OCI-M1 (cell line): ENCODE measurements at places on chromosomes 13 and 19.

DNA sequence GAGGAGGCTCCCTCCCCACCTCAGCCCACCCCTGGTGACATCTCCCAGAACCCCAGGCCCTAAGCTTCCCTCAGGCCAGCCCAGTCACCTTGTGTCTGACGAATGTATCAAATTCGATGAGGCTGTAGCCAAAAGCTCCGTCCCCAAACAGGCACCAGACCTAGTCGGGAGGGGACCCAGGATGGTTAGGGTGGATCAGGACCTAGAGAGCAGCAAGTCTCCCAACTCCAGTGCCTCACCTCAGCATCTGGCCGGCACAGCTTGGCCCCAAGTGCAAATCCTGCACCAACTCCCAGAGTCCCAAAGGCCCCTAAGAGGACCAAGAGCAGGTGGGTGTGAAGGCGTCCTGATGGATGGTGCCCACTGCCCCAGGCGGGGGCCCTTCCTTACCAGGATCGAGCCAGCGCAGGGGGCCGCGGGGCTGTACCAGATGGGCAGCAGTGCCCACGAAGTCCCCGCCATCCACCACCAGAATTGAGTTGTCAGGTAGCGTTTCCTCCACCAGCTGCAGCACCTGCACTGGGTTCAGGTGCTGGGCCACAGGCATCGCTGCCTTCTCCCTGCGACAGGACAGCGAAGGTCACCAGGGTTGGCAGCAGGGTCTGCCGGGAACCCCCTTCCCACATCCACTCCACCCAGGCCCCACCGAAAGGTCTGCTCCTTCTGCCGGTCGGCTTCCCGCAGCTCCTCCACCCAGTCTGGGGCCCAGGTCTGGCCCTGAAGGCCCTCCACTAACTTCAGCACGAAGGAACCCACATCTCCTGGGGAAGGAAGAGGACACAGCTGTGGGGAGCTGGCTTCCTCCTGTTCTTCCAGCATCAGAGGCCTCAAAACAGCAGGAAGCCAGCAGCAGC is 8.8 kb downstream of the SYDE1 start:
- DNase-seq = no peak

DNA sequence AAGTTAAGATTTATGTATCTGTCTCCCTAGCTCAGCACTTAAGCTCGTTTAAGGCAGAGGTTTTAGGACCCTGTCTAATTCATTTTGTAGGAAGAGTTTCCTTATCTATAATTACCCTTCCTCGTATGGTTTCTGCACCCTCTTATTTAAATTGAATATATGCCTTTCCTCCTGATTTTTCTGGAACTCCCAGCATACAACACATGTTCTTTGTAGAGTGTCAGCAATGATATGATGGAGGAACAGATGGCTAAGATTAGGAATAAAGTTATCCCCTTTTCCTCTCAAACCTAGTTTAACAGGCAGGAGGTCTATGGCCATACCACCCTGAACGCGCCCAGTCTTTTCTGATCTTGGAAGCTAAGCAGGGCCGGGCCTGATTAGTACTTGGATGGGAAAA is 359.5 kb downstream of the PCDH17 start:
- no peak for DNase-seq

DNA sequence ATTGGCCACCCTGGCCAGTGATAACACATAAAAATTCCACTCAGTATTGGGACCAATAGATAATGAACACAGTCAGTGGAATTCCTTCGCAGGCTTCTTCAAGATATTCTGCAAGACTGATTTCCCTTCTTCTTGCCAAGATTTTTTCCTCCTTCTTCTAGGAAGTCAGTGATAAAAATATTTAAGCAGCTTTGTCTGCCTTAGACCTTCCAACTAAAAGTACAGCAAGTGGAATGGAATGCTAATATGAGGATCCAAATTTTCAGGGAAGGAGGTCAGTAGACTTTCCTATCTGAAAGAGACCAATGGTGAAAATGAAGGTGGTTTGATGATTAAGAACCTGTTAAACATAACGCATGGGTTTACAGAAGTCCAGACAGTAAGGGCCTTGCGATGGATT is 9.6 kb downstream of the STARD13 start:
- no peak for DNase-seq

DNA sequence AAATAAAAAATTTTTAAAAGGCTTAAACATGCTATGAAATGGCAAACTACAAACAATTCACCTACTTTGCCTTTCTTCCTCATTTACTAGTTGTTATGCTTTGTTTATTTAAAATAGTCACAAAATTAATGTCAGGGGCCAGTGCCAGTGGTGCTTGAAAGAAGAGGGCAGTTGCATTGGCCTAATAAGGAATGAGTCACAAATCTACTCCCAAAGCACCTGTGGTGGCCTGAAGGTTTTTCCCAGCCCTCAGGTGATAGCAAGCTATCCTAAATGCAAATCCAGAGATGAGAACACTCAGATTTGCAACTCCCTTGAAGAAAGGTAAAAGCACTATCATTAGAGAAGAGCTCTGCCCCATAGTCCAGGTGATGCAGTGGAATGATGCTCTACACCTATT is 103.6 kb downstream of the MBNL2 start:
- DNase-seq = no peak

- DNase-seq = no peak
Measured at GRCh38 chr19:33552191-33552927, 30.8 kb upstream of the PEPD start.

GRCh38 chr19:4144666-4145249 is 8.7 kb upstream of the CREB3L3 start:
- DNase-seq = peak; percentile 70

- DNase-seq = no peak
Measured at GRCh38 chr19:33194532-33194885, 379 bp downstream of the LRP3 start.

GRCh38 chr19:38683393-38684077 is 36.1 kb downstream of the ACTN4 start:
- DNase-seq = peak; percentile 93

GRCh38 chr19:47492137-47492533 is 8.1 kb upstream of the KPTN start:
- DNase-seq = no peak

DNA sequence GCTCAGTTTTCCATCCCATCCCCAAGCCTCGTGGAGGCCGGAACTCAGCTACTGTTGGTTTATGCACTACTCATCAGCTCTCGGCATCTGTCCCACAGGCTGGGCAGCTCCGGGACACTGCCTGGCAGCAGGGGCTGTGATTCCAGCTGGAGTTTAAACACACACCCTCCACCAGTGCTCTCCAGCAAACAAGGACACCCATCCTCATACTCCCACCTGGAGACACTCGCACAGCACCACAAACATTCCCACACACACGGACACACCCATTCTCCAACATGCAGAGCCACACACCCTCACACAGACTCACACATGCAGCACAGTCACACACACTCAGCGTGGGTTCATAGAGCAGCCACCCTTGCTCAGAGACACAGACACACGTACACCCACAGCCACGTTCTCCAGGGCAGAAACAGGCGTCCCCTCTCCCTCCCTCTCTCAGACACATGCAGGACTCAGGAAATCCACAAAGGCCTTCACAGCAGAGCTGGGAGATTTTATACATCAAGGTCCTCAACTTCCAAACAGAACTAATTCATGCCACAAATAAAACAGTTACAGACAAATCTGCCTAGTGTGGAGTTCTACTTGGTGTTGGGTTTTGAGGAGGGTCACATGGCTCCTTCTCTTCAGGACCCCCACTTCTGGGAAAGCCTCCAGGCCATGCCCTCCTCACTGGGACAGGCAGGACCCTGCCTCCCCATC is 785.4 kb downstream of the UQCRFS1 start:
- no peak for DNase-seq

DNA sequence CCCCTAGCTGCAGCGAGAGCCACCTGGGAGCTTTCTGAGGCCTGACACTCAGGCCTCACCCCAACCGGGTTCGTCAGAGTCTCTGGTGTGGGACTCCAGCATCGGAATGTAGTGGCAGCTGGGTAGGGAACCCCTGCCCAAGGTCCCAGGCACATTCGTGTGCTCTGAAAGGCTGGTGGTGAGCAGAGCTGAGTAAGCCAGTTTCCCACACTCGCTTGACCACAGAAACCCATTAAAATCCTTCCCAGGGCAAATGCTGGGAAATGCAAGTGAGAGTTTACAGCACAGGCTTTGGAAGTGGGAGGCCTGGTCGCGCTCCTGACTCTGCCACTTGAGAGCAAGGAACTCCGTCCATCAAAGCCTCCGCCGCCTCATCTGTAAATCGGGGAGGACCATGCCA is 4.2 kb downstream of the TRAPPC6A start:
- DNase-seq = no peak

GRCh38 chr13:80312967-80313366 is 28.0 kb downstream of the SPRY2 start:
- DNase-seq = no peak

DNA sequence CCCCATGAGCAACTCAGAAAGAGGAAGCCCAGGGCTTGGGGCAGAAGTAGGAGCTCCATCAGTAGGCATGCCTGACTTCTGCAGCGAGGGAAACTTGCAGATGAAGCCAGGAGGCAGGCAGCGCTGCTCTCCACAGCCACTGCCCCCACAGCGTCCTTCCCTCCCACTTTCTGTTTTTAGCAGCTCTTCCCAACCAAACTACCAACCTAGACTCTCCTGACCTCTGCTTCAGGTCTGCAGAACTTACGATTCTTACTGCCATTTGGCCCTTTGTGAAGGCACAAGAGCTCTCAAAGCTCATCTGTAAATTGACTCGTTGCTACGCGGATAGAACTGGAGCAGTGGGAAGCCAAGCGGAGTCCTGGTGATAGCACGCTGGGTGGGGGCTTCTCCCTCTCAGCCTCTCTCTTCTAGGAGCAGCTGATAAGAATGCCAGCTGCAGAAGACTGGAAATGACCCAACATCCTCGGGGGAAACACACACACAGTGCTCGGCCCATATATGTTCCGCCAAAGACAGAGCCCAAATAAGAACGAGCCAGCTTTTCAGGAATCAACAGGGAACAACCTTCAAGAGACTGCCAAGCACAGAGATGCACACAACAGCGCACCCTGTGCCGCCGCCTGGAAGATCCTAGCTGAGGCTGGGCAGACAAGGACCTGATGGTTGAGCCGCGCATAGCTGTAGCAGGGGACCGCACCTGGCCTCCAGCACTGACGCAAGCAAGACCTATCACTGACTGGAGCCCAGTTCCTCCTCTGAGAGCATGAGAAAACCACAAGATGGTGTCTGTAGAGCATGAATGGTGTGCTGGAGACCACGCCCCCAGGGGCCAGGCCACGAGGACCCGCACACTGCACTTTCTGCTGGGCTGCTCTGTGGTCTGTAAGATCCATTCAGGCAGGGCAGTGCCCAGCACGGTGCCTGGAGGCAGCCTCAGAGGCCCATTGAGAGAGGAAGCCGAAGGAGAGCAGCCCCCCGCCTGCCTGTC is 15.9 kb upstream of the SLC35E1 start:
- DNase-seq = peak; percentile 94

DNA sequence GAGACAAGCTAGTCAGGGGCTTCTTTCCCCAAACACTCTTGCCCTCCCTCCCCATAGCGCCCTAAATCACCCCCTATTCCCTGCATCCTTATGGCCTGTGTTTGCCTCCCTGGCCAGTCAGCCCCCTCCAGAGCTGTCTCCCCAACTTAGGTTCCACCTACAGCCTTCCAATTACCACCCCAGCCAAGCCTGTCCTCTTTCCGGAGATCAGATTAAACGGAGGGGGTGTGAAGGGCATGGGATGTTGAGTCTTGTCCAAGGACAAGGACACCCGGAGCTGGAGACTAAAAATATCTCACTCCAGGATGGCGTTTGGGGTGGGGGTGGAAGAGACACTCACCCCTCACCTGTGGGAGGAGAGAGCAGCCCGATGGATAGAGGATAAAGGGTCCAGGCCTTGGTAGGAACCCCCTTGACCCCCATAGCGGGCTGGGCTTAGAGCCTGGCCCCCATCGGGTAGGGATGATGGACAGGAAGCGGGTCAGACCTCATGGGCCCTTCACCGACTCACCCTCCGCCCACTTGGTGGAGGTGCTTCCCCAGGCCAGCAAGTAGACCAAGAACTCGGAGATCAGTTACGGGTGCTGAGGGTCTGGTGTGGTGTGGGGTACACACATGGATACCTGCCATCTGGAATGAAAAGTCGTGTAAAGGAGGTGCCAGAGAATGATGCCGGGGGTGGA is 6.0 kb downstream of the ZNF865 start:
- DNase-seq = no peak

- DNase-seq = peak; percentile 23
Measured at GRCh38 chr19:40933025-40933424, 51.0 kb upstream of the CYP2A7 start.
